NB4 (cell line): ENCODE measurements at places on chromosomes 1 and 21.
A peak's percentile ranks its signal among the peaks of the same experiment; 100 is the strongest.

DNA sequence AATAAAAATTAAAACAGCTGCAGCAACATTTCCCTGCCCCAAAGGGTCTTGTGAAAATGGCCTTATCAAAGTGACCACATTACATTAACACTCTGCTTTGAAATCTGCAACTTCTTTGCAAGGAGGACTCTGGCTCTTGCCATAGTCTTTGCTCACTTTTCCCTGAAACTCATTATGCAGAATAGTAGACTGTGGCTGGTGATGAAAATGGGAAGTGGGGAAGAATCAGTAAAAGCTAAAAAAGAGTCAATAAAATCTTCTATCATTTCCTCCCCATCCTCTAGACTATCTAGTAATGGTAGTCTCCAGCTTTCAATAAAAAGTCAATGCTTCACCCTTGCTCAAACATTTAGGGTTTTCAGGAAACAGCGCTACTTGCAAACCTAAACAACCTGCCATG lies 18.6 kb upstream of the NUP133 start:
- no peak for DNase-seq

- no peak for DNase-seq
Observed at GRCh38 chr1:1106510-1107221, 9.2 kb downstream of the C1orf159 start.

- peak; percentile 54 for DNase-seq
Observed at GRCh38 chr1:15950763-15951295, 25.1 kb downstream of the ZBTB17 start.

DNA sequence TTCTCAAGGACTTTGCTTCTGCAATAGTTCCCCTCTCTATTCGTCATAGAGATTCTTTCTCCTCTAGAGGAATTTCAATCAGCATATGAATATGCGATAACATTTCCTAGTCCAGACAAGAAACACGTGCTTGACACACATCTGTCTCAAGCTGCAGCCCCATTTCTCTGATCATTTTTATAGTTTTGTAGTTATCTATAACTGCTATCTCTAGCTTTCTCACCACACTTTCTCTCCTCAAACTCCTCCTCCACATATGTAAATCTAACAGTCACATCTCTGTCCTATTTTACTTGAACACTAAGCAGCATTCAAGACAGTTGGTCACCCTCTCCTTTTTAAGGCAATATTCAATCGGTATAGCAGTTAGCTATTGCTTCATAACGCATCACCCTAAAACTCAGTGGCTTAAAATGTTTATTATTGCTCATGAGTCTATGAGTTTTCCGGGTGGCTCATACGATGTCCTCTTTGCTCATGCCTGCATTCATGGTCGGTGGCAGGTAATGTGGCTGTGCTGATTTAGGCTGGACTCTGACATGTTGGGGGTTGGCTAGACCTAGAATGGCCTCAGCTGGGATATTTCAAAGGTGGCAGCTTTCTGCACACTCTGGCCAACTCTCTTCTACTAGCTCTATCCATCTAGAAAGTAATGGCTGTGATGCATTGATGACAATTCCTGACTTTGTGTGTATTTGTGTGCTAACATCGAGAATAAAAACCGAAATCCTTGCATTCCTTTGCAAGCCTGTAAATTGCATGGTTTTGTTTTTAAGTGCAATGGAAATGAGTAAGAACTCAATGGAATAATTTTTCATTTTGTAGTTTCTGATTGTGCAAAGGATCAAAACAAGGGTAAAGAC lies 20.6 kb downstream of the ATP6V1G3 start:
- DNase-seq = no peak

GRCh38 chr1:11180342-11180744 lies 8.8 kb upstream of the ANGPTL7 start:
- no peak for DNase-seq

DNA sequence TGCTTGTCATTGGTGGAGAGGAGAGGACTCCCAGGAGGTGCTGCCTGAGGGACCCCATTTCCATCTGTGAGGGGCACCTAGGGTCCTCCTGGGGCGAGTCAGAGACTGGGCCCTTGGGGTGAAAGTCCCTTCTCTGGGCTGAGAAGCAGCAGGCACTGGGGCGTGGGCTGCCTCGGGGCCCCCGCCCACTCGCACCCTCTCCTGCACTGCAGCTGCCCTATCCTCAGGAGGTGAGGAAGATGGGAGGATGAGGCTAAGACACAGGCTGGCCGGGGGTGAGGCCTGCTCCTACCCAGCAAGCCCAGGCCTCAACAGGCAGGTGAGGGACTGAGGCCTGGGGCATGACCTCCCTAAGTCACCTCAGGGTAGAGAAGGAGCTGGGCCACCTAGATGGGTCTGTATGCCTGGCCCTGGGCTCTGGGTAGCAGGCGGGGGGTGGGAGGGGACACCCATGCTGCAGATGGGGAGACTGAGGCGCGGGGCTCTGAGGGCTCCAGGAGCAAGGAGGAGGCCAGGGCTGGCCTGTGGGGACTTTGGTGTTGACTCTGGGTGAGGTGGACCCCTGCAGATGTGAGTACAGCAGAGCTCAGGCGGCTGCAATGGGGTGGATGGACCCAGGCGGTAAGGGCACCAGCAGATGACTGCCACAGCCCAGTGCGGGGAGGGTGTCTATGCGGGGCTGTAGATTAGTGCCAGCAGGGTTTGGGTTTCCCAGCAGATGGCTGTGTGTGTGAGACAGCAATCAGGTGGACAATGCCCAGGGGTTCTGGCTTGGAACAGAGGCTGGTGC lies 10.4 kb upstream of the ZNF669 start:
- DNase-seq = no peak

GRCh38 chr1:14474856-14475255 lies 123.6 kb upstream of the KAZN start:
- DNase-seq = no peak

DNA sequence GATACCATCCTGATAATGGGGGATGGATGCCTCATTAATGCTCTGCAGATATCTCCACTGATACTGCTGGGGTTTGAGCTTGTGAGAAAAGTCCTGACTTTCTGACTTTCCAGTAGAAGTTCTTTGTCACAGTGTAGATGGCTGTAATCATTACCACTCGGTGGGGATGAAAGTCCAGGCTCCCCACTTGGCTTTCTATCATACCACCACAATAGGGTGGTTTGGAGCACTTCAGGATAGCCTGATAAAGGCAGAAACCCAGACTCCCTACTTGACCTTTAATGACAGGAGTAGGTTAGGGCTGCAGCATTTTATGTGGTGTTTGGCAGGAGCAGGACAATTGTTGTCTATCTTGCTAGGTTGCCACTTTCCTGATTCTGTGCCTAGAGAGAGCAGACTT lies 294.1 kb downstream of the BRINP3 start:
- no peak for DNase-seq

DNA sequence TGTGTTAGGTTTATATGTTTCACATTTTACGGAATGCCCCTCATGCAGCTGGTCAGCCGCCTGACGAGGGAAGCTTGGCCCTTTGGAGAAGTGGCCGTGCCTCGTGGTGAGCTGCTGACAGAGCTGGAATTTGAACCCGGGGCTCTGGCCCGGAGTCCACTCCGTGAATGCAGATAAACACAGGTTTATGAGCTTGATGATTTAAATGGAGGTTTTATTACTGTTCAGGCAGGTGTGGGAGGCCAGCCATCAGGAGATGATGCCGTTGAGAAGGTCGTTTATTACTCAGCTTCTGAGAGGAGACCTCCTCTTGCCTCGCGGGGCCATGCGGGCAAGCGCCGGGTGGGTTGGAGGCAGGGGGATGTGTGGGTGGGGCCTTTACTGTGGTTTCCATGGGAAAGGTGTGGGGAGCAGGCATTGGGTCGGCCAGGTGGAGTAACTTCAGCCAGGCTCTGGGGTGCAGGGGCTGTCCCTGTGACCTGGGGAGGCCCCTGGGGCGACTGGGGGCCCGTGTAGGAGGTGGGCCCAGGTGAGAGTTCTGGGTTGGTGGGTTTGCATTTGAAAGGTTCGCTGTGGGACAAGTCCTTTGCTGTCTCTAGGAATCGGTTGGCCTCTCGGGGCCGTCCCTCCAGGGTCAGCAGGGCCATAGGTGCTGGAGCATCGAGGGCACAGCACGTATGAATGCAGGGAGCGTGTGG lies 22.0 kb downstream of the PRKCZ start:
- no peak for DNase-seq

DNA sequence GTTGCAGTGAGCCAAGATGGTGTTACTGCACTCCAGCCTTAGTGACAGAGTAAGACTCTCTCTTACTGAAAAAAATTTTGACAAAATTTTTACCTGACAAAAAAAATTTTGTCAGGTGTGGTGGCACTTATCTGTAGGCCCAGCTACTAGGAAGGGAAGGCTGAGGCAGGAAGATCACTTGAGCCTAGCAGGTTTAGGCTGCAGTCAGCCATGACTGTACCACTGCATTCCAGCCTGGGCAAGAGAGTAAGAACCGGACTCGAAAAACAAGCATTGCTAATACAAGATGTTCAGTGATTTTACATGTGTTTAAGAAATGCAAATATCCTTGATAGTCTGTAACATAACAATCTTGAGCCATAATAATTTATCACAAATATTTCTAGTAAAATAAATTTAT lies 46.9 kb downstream of the USP48 start:
- no peak for DNase-seq

GRCh38 chr21:31408301-31409088 lies 64.4 kb upstream of the TIAM1 start:
- DNase-seq = no peak

- no peak for DNase-seq
Observed at GRCh38 chr1:34876406-34876805, 16.9 kb upstream of the SMIM12 start.

DNA sequence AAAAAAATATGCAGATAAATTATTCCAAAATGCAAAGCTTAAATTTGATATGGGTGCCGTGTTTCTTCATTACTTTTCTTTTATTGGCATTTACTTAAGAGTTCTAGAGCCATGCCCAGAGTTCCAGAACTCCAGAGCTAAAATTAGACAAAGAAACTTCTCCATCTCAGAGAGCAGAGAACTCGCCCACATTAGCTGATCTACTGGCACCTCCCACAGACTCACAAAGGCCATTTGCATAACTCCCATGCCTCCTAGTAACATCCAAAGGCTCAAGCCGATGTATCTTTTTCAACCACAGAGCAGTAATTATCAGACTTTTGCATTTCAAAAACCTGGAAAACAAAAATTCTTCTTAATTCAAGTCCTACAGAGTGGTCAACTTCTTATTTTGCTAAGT lies 323.8 kb upstream of the ST6GALNAC5 start:
- no peak for DNase-seq

DNA sequence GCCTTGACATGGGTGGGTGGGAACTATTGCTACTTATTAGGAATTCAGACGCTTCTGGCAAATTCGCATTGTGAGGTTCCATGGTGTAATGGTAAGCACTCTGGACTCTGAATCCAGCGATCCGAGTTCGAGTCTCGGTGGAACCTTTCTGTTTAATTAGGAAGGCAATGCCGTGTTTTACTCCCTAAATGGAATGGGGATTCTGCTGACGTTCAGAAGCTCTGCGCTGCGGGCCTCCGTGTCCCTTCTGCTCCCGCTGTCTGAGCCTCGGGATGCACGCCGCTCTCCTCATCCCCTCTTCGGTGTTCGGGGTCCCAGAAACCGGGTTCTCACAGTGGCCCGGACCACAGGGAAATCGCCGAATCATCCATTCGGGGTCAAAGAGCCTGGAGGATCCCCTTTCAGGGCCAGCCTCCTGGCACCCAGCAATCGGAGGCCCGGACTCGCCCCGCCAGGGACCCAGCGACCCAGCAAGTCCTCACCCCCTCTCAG lies 280.3 kb downstream of the FAM72C start:
- no peak for DNase-seq

GRCh38 chr1:21060523-21060922 lies 116.2 kb downstream of the EIF4G3 start:
- no peak for DNase-seq

- no peak for DNase-seq
Observed at GRCh38 chr1:117820694-117821381, 108.6 kb downstream of the GDAP2 start.

DNA sequence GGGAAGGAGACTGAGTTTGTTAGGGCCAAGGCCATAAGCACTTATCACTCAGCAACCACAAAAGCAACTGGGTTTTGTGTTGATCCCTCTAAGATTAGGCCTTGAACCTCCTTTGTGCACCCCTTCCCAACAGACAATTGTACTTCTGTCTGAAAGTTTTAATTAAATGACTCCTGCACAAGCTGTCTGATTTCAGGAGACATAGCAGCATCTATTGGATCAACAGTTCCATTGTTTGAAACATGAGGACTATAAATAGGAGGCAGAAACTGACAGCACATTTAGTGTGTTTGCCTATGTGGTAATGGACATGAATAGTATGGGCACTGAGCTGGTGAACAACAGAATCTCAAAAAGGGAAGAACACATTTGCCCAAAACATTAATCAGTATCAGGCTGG lies 167.3 kb upstream of the KCNJ6 start:
- DNase-seq = no peak

DNA sequence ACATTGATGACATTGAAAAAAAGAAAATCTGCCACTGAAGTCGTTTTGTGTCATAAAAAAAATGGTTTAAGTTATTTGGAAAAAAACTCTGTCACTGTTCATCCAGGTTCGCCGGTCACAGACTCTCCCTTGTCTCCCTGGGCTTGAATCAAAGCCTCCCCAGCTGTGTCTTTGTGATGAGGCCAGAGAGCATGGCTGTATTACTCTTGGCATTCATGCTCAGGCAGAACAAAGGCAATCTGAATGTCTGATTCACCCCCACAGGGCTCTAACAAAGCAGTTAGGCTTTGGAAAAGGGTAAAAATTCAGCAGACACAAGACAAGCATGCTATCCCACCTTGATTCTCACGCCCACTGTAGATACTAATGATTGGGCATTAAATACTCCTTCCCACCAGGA lies 304.3 kb upstream of the PLD5 start:
- no peak for DNase-seq

DNA sequence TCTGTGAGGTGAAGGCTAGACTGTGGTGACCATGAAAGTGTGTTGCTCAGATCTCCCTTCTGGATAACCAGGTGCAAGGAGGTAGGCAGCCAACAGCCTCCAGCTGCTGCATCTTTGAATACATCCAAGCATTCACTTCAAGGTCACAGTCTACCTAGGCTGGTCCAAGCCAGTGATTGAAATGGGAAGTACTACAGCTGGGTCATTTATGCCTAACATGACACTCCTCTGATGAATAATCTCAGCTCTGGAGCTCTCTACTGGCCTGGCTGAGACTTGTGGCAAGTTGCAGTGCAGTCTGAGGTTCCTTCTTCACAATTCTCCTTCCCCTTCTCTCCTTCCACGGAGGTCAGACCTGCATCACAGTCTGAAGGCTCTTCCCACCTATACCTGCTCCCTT lies 35.0 kb upstream of the ARHGAP29 start:
- DNase-seq = no peak

- no peak for DNase-seq
Observed at GRCh38 chr1:188043536-188044245, 1214.9 kb downstream of the PLA2G4A start.

- no peak for DNase-seq
Observed at GRCh38 chr1:13583966-13584791, 547 bp downstream of the PDPN start.
